ENCODE measurements at places on chromosomes 16 and 17.

DNA sequence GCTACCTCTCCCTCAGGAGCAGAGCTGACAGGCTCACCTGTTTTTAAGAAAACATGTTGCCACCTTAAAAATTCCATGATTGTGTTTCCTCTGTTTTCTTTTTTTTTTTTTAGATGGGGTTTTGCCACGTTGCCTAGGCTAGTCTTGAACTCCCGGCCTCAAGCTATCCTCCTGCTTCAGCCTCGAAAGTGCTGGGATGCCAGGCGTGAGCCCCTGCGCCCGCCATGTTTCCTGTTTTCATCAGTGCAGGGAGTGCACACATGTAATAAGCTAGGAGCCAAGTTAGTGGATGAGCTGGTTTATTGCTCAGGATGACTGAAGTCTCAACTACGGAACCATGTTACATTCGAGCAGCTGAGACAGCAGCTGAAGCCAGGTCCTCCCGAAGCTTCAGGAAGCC is 13.6 kb downstream of the MRM3 start:
- DNase-seq, result no peak

DNA sequence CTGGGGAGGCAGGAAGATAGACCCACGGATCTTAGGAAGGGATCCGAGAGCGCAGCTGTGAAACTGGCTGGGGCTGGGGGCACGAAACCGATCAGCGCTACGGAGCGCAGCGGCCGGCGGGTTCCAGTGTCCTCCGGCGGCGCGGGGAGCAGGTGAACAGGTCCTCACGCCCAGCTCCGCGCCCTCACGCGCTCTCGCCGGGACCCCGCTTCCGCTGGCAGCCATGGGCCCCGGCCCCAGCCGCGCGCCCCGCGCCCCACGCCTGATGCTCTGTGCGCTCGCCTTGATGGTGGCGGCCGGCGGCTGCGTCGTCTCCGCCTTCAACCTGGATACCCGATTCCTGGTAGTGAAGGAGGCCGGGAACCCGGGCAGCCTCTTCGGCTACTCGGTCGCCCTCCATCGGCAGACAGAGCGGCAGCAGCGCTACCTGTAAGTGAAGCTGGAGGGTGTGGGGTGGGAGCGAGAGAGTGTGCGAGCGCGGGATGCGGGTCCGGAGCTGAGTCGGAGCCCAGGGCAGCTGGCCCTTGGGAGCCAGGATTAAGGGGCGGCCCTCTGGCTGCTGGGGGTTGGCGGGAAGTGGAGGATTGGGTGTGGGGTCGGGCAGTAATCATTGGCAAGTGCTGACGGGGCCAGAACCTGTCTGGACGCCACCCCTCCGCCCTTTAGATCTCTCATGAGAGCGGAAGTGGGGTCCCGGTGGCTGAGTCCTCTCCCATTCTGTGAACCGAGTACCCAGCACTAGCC is 479 bp downstream of the ITGA3 start:
- DNase-seq, result no peak

GRCh38 chr16:53129281-53130158 is 74.7 kb downstream of the CHD9 start:
- no peak for DNase-seq

DNA sequence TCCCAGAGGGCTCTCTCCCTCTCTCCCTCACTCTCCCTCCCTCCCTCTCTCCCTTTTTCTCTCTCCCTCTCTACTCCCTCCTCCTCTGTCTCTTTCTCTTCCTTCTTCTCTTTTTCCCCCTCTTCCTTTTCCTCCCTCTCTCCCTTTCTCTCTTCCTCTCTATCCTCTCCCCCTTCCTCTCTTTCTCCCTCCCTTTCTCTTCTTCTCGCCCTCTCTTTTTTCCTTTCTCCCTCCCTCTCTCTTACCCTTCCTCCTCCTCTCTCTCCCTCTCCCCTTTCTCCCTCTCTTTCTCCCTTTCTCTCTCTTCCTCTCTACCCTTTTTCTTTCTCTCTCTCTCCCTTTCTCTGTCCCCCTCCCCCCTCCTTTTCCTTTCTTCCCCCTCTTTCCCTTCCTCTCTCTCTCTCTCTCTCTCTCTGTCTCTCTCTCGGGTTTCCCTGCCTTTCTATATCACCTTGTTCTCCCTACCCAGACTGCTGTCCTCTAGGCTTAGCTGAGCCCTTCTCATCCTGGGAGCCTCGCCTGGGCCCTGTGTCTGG is 25.8 kb upstream of the TMEM220 start:
- no peak for DNase-seq

DNA sequence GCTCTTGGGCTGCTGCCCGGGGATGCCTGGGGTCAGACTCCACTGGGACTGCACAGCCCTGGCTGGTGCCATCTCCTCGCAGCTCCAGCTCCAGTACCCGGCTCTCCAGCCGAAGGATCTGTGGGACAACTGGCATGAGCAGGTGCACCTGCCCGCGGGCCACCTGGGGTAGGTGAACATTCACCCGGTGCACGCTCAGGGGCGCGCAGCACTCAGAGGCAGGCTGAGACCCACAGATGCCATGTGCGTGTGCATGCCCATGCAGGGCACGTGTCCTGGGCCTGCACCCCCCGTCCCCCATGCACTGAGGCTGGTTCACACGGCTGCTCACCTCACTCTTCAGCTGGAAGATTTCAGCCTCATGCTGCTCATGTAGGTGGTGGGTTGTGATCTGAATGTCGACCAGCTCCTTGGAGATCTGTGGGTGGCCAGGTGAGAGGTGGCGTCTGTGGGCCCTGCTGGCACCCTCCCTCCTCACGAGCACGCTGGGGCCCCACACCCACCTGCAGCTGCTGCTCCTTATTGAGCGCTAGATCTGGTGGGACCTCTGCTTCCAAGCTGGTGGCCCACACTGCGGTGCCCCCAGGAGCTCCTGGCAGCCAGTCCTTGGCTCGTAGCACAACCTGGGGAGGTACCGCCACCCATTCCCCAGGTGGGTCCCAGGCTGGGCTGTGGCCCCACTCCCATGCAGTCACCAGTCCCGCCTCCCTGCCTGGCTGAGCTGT is 618 bp downstream of the CCDC78 start:
- DNase-seq, result no peak

GRCh38 chr16:16175296-16175695 is 48.0 kb downstream of the ABCC6 start:
- no peak for DNase-seq

- no peak for DNase-seq
Observed at GRCh38 chr16:19872935-19873334, 11.7 kb downstream of the GPRC5B start.

DNA sequence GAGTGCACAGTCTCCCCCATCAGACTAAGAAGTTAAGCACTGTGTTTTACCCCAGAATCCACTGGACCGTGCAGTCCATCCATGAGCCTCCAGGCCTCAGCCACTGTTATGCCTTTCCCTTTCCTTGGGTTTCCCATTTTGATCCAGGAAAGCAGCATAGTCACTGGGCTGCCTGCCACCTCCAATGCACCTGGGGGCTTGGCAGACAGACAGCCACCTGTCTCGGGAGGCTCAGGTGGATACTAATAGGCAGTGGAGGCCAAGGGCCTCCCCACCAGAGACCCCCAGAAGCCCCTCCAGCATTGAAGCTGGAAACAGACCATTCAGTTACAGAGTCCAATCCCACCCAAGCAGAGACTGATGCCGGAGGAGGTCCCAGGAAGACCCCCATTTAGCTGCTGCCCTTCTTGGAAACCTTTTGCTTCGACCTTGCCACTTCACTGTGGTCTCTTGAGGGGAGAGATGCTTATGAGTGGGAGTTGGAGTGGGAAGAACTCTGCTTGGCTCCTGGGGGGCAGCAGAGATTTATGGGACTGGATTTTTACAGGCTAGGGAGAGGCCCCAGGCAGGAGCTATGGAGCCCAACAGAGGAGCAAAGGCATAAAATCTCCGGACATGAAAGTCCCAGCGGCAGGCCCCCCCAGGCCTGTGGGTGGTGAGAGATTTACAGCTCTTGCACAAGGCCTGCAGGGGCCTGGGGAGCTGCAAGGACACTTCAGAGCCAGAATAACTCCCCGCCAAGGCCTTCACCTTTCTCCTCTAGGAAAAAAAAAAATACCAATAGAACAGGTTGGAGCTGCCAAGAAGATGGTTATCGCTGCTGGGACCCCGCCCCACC is 12.2 kb upstream of the SP2 start:
- no peak for DNase-seq

GRCh38 chr17:81228834-81229665 is 6.3 kb upstream of the CEP131 start:
- DNase-seq, result no peak

DNA sequence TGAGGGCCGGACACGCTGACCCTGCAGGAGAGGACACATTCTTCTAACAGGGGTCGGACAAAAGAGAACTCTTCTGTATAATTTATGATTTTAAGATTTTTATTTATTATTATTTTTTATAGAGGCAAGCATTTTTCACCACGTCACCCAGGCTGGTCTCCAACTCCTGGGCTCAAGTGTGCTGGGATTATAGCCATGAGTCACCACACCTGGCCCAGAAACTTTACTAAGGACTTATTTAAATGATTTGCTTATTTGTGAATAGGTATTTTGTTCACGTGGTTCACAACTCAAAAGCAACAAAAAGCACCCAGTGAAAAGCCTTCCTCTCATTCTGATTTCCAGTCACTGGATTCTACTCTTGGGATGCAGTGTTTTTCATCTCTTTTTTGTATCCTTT is 2.3 kb upstream of the SERPINF1 start:
- no peak for DNase-seq

GRCh38 chr17:78384479-78385175 is 6.2 kb downstream of the PGS1 start:
- no peak for DNase-seq

DNA sequence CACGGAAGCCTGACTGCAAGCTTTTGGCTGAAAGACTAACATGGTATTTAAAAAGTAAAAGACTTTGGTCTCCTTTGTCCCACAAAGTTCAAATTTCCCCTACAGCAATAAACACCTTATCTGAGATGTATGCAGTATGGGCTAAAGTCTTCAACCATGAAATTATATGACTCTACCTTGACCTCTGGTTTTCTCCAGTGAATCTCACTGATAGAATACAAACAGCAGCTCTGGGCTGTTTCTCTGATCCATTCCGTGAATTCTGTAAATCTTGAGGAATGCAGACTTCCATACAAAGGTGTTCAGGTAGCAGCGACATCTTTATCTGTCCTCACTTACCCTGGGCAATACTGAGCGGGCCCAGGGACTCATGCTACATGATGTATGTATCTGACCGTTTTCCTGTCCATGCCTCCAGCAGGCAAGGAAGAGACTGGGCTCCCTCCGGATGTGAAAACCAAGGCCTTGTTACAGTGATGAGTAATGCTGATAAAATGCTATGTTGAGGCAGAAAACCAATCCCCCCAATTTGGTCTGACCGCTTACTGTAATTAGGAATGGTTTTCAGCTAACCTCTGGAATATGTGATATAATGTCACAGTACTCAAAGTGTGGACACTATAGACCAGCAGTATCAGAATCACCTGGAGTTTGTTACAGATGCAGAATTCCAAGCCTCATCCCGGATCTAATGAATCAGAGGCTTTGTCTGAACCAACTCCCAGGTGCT is 589.8 kb downstream of the HS3ST4 start:
- no peak for DNase-seq

DNA sequence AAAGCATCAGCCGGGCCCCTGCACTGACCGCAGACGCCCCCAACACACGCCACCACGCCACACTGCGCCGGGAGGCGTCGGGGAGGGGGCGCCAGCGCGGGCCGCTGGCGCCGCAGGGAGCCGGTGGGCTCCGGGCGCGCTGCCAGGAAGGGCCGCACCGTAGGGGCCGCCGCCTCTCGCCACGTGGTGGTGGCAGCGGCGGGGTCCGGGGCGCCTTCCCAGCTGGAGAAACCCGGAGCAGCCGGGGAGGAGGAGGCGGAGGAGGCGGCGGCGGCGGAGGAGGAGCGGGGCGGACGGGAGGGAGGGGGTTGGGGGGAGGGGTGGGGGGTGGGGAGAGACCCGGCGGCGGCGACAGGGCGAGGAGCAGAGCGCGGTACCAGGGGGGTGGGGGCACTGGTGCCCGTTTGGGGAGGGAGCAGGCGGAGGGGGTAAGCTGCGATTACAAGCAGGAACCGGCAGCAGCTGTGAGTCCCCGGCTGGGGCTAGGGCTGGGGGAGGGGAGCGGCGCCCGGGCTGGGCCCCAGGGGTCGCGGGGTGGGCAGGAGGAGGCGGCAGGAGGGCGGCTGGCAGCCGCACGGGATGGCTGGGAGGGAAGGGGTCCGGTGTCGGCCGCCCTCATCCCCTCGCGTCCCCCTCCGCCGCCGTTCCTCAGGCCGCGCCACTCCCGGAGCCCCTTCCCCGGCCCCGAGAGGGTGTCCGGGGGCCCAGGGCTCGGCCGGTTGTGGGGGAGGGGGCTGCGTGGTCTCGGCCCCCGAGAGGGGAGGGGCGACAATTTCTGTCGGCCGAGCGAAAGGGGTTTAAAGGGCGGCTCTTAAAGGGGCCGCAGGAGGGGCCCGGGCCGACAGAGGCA is at the start of gene TBKBP1:
Gene TBKBP1, plus strand, starts transcription at position 431 of the 850 bp plus-strand sequence. CDS start 1,952 bp downstream, outside the sequence.
- no peak for DNase-seq

DNA sequence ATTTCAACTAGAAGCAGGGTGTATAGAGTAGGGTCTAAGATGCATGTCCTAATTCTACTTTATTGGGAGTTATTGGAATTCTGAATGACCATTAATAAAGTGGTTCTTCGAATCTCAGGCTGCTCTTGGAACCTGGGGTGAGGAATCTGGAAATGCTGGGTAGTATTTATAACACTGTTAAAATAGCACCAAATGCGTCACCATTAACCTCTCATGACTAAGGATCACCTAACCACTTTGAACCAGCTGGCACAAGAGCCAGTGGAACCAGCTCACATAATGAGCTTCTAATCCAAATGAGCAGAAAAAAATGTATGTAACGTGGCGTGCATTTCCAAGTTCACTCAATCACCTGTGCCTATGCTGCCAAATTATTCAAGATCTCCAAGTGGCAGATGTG is 281.7 kb downstream of the GRIN2A start:
- DNase-seq, result no peak

- DNase-seq, result no peak
Observed at GRCh38 chr17:74639704-74640151, 16.2 kb upstream of the CD300E start.

GRCh38 chr17:67696853-67697498 is 20.8 kb upstream of the NOL11 start:
- DNase-seq, result no peak

- DNase-seq, result no peak
Observed at GRCh38 chr16:27424772-27425498, 23.0 kb downstream of the IL21R start.

GRCh38 chr16:11629071-11630030 is 38.9 kb upstream of the SNN start:
- no peak for DNase-seq

DNA sequence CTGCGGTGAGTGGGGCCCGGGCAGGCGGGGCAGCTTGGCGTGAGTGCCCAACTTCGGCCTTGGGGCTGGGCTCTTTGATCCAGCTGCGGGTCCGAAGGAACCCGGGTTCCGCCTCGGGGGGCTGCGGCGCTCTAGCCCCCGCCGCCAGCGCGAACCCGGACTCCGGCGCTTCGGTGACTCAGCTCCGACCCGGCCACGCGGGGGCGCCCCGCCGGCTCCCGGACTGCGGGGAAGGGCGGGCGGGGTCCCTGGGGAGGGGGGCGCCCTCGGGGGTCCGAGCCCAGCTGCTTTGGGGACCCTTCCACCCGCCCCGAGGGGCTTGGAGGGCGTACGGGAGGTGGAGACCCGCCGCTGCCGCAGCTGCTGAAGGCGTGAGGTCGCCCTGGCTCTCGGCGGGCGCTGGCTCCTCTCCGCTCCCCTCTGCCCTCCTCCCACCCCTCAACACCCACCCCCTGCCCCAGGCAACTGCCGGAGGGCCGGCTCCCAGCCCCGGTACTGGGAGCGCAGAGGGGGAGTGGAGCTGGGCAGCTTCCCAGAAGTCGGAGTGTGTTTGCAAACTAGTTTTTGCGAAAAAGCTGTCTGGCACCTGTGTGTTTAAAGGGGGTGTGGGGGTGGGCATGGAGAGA is 516 bp downstream of the CPNE2 start:
- DNase-seq, result no peak

GRCh38 chr17:45332505-45332904 is 15.7 kb upstream of the MAP3K14 start:
- DNase-seq, result no peak

Measured in NCI-H446 treated with DMSO at 0.1 percent for 48 hours (cell line).